ENCODE measurements at places on chromosomes 5 and 9.

GRCh38 chr5:170630711-170631141, 126.9 kb downstream of the KCNIP1 start:
- DNase-seq = no peak

DNA sequence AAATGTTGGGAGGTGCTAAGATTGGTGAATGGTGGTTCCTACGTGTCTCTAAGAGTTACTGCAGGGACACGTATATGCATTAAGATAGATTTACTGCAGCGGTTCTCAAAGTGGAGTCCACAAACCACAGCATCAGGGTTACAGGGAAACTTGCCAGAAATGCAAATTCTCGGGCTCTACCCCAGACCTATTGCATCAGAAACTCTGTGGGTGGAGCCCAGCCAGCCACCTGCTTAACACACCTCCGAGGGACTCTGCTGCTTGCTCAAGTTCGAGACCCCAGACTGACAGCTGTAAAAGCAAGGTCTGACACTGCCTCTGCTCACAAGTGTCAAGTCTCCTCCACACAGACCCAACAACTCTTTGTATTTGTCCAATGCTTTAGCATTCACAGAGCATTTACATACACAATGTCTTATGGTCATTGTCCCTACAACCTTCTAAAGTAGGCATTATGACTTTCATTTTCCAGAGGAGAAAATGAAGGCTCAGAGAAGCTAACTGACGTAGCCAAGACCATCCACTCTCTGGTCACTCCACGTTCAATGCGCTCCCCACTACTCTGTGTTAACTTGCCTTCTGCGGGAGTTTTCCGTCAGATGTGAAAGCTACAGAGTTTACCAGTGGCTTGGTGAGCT, 48.8 kb downstream of the HSD17B3 start:
- no peak for DNase-seq

DNA sequence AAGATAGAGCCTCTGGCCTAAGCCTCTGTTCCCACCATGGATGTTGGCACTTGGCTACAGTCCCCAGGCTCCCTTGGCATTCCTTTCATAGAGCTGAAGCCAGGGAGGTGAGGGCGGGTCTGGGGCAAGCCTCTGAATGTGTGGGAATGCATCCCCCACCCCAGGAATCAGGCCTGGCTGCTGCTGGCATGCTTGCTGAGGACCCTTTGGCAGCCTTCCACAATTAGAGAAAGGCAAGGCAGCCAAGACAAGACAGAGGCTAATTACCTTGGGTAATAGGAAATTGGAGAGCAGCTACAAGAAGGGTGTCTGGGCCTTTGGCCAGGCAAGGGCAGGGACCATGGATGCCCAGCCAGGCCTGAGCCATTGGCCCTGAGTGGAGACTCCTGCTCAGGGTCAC, 204.4 kb upstream of the TRIM32 start:
- no peak for DNase-seq

- no peak for DNase-seq
Observed at GRCh38 chr5:56876327-56876726, 33.1 kb upstream of the SETD9 start.

DNA sequence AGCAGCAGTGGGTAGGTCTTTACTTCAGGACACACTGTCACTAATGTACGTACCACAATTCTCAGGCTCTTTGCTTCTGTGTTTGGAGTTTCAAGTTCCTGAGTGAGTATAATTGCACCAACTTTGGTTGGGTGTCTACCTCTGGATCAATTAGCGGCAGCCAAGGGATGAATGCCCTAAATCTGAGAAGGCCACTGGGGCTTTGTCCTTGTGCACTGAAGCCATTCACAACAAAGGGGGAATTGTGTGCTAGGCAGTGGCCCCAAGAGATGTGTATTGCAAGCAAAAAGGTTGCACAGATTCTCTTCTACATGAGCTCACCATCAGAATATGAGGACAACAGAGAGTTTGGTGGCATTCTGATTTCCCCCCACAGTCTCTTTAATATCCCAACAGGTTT, 3.9 kb upstream of the PHF24 start:
- DNase-seq = no peak

DNA sequence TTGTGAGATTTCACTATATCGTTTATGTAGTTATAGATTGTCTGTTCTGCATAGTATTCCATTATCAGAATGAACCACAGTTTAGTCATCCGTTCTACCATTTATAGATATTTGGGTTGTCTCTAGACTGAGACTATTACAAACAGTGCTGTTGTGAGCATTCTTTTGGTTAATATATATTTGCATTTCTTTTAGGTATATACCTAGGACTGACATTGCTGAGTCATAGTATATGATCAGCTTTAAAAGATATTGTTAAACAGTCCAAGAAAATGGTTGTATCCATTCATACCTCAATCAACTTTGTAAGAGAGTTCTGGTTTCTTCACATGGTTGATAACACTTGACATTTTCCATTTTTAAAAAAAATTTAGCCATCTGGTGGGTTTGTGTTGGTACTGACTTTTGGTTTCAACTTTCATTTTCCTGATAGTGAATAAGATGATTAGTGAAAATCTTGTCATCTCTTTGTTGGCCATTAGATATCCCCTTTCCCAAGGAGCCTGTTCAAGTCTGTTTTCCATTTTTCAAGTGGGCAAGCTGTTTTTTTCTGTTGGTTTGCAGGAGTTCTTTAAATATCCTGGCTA, 22.9 kb upstream of the ADAM19 start:
- no peak for DNase-seq

GRCh38 chr5:140259500-140259899, 43.4 kb downstream of the PFDN1 start:
- DNase-seq = no peak

- DNase-seq = no peak
Observed at GRCh38 chr5:14913096-14913495, 41.5 kb upstream of the ANKH start.

Measured in activated naive CD8-positive, alpha-beta T cell treated with anti-CD3 and anti-CD28 coated beads, Interleukin-2, amount 50 U/mL, for 24 hours (primary cell).